ENCODE measurements at places on chromosomes 5 and 9.

DNA sequence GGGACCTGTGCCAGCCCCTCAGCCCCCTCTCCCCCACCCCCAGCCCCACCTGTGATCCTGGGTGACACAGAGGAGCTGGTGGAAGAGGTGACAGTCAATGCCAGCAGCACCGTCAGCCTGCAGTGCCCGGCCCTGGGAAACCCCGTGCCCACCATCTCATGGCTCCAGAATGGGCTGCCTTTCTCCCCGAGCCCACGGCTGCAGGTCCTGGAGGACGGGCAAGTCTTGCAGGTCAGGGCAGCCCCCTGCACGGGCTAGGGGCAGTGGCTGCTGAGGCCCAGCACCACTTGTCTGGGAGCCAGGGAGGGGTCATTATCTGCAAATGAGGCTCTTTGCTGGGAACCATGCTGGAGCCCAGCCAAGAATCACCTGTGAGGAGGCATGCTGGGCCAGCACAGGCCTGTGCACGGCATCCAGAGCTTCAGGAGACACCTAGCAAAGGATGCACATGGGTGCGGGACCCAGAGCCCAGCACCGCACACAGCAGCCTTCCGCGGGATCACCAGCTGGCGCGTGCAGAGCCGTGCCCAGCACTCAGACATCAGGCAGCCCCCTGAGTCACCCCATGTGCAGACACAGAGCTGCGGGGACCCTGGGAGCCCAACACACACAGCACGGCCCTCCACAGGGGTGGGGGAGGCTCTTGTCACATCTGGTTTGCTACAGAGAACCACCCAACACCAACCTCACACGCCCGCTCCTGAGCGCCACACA is 62.0 kb upstream of the ASS1 start:
- no peak for DNase-seq

DNA sequence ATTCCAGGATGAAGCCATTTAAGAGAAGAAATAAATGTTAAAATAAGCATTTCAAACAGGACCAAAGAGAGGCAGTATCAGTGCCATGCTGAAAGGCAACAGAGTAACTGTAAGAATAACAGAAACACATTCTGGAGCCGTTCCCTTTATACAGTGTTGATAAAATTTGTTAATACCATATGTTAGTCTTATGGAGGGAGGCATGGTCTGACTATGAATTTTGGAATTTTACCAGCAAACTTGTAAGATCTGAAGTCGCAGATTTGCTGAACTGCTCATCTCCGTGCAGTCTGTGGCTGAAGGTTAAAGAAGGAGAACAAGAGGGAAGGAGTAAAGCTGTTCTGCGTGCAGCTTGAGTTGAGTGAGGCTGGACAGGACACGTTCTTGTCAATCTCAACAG is 508.4 kb downstream of the NFIB start:
- DNase-seq = no peak

GRCh38 chr9:25703701-25704357 is 25.6 kb upstream of the TUSC1 start:
- DNase-seq = no peak

DNA sequence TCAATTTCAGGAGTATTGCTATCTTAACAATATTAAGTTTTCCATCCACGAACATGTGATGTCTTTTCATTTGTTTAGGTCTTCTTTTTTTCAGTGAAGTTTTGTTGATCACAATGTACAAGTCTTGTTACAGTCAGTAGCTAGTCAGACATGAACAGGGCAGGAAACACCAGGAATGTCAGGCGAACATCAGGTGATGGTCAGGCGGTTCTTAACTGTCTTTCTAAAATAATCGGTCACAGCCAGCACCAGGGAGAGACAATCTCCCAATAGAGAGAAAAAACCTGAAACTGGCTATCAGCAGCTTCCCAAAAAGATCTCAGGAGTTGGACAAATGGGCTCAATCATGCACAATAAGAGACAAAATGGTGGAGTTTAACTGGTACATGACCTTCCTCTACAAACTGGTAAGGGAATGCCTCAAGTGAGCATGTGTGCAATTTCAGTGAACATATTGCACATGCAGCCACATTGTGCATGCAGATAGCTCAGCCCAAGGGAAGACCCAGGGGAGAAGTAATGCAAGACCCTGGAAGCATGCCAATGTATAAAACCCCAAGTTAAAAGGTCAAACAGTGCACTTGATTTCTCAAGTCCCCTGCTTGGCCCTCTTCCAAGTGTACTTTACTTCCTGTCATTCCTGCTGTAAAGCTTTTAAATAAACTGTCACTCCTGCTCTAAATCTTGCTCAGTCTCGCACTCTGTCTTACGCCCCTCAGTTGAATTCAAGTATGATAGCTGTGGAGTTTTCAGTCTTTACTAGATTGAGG is 176.1 kb upstream of the RASEF start:
- DNase-seq = no peak

GRCh38 chr5:169772256-169772655 is 135.2 kb downstream of the DOCK2 start:
- DNase-seq = no peak

DNA sequence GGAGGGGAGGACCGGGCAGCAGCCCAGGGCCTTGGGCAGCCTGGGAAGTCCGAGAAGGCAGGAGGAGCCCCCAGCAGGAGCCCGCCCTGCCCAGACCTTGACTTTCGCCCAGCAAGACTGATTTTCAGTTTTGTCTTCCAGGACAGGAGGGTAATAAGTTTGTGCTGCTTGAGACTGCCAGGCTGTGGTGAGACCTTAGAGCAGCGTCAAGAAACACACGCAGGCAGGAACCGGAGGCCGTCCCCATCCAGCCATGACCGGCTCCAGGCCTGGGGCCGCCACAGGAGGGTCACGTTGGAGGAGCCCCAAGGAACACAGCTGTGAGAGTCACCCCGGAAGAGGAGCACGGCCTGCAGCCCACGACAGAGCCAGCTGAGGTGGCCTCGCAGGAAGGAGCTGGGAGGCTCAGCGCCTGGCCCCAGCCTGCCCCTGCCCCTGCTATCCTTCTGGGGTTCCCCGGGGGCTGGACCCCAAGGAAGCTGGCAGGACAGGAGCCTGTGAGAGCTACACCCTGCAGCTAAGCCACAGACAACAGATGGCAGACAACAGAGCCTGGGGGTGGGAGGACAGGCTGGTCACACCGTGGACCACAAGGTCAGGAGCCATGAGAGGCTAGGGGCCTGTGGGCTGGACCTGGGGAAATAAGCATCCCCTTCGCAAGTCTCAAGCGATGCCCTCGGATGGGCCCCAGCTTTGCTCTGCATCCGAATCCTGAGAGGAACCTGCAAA is 126.0 kb upstream of the FAM120A start:
- DNase-seq = no peak

- no peak for DNase-seq
Observed at GRCh38 chr5:179509239-179509638, 41.1 kb upstream of the RUFY1 start.

- no peak for DNase-seq
Observed at GRCh38 chr5:116738615-116739261, 164.1 kb upstream of the SEMA6A start.

- no peak for DNase-seq
Observed at GRCh38 chr9:75889977-75890471, 449 bp upstream of the PCSK5 start.

DNA sequence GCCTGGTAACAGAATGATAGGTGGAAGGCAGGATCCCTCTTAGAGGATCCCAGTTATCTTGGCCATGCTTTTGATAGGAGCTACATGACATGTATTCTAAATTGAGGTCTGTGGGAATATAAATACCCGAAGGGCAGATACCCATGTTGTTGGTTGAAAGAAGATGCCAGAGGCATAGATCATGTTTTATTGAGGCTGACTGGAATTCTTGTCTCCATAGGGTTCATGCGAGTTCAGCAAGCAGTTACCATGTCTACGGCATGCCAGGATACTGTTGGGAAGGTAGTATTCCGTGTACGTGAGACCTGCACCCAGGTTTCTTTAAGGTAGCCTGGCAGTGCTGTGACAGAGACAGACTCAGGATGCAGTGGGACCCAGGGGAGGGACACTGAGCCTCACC is 230.7 kb downstream of the NR3C1 start:
- no peak for DNase-seq

DNA sequence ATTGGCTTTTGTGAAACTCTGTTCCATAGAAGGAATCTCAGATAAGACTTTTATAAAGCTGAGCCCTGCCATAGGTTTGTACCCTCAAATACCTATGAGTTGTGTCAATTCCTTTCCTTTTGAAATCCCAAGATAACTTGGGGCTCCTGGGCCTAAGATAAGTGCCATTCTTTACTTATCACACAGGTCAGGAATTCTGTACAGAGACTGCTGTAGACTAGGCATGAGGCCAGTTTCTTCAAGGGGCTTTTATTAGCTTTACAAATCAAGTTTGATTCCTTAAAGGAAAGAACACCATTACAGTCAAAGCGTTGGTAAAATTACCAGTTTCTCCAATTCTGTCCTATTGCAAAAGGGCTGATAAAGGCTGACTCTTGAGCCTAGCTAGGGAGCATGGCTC is 39.2 kb downstream of the SHC3 start:
- DNase-seq = no peak

DNA sequence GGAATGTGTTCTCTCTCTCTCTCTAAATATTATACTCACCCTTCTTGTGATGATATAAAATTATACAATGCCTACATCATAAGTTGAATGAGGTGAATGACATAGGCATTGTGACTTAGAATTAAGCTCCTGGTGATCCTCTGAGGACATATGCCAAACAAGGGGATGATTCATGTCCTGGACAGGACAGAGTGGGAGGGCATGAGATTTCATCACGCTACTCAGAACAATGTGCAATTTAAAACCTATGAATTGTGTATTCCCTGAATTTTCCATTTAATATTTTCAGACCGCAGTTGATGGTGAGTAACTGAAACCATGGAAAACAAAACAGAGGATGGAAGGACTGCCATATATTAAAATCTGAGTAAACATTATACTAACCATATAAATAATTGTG is 782.2 kb upstream of the NUDT12 start:
- no peak for DNase-seq

GRCh38 chr9:129336130-129336528 is 158.1 kb upstream of the IER5L start:
- DNase-seq = no peak

- DNase-seq = no peak
Observed at GRCh38 chr9:70868041-70868440, 253.4 kb downstream of the TRPM3 start.

DNA sequence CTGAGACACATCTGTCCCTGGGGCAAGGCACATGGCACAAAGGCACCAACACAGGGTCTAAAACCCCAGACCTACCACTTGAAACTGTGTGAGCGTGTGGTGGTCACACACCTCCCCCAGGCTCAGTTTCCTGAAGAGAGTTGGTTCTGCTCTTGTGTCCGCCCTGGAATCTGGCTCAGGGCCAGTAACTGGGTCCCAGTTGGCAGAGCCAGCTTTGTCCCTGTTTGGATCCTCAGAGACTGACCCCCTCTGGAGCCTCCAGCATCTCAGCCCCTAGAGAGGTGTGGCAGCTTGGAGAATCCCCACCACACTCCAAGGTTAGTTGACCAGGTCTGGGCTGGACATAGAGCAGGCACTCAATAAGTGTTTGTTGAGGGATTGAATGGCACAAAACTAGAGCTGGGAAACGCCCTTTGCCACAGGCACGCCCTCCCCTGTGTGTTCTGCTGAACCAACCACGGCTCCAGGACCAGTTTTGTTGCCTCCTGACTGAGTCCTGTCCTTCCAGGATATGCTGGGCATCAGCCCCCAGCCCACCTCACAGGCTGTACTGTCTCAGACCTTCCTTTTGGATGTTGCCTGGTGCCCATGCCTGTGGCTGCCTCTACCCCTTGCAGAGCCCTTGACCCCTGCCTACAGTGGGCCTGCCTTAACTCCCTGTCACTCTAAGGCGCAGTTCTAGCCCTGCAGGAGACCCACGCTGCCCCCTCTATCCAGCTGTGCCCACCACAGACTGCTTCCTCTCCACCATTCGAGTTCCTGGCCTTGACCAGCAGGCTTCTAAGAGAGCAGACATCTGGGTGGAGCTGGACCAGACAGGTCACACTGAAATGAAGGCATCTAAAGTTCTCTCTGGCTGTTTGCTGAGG is 3.8 kb upstream of the PDLIM4 start:
- DNase-seq = no peak

DNA sequence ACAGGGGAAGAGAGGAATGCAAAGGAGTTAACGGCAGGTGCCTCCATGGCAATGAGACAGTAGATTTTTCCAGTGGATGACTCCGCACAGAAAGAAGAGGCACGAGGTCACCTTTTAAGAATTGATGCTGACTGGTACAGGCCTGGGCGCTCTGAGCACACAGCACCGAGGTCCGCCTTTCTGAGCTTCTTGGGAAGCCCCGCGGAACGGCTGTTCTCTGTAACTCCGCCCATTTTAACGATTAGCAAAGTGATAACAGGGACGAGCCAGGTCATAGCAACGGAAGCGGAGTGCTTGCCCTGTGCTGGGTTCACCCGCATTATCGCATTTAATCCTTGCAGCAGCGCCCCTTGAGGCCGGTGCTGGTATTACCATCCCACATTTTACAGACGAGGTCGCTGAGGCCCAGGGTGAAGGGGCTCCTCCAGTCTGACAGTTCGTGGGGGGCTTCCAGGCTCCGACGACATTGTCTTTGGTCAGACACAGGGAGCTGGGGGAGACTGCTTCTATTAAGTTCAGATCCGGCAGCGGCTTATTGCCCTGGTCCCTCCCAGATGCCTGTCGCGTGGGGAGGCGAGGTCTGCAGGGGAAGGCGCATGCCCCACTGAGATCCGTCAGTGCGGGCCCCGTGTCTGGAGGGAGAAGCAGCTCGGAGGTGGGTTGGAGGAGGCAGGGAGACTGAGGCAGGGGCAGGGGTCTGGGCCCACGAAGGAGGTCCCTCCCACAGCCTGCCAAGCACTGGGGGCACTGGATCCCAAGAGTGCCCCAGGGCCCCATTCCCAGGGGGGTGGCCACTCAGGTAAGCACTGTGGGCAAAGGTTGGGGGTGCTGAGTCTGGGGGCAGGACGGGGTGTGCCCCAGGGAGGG is 22.3 kb upstream of the HMCN2 start:
- DNase-seq = peak; percentile 81

DNA sequence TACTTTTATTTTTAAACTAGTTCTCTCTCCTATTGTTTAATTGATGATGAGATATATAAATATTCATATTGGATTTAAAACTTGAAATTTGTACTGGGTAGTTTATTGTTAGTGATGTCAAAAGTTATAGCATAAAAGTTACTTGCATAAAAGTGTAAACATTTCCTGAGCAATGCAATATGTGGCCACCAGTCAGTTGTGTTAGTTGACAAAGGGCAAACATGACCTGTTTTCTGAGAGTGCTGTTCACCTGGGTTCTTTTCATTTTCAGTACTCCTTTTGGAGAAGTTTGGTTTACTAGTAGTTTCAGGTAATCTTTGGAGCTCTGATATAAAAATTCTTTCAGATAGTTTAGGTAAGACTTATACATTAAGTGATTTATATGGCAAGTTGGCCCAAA is 69.4 kb downstream of the COMMD10 start:
- DNase-seq = no peak

GRCh38 chr9:29394855-29395254 is 1821.6 kb upstream of the C9orf72 start:
- DNase-seq = no peak

- no peak for DNase-seq
Observed at GRCh38 chr5:161546470-161547301, at the start of gene GABRB2. Gene GABRB2 (minus strand): TSS chr5:161546725. CDS start chr5:161546643, 82 bp downstream.

All from activated CD4-positive, alpha-beta T cell treated with anti-CD3 and anti-CD28 coated beads, Interleukin-2, amount 50 U/mL, for 4 hours (primary cell).